ENCODE measurements at places on chromosomes 3 and 15. TPM values are rescaled to one million over a fixed set of nuclear protein-coding genes. Genes with fewer than 3 reads are reported as not detected.
A peak's percentile ranks its signal among the peaks of the same experiment; 100 is the strongest.

DNA sequence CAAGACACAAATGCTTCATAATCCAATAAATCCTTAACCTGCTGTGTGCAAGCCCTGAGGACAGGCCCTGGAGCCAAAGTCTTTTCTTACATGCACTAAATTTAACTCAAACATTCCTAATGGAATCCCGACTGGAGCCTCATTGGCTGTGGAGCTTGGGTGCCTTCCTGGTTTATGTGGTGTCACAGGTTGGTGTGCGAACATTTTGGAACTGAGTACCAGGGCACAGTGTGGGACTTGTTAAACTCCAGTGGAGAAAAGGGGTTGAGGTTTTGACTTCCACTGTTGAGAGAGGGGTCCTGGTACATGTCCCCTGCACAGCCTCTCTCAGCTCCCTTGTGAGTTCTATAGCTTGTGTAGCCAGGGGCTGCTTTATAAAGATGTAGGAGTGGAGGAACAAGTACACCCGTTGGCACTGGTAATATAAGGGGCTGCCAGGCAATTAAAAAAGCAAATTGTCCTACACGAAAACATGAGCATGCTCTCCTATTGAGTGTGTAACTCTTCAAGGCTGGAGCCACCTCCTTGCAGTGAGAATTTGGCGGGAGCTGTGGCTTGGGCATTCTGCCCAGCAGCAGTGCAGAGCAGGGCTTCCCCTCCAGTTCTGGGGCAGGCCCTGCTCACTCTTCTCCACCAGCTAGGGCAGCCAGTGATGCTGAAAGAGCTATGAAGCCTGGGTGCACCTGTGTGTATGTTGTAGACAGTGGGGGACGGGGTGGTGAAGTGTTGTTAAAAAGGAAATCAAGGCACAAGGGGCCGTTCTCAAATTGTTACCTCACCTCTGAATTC lies 218.1 kb downstream of the CLSTN2 start:
- no peak for DNase-seq

GRCh38 chr3:197595470-197596185 lies 39.9 kb upstream of the BDH1 start:
- DNase-seq, result no peak

GRCh38 chr3:10666621-10667020 lies 149.4 kb upstream of the SLC6A11 start:
- DNase-seq, result no peak

GRCh38 chr3:98812851-98813374 lies 49.8 kb downstream of the ST3GAL6 start:
- DNase-seq, result no peak

GRCh38 chr3:42118762-42119361 lies 27.7 kb downstream of the TRAK1 start:
- DNase-seq, result peak; percentile 71

GRCh38 chr3:126517291-126517951 lies at the start of gene UROC1:
UROC1 (minus strand) TSS chr3:126517773; CDS start chr3:126517719, 54 bp downstream.
- DNase-seq, result no peak

DNA sequence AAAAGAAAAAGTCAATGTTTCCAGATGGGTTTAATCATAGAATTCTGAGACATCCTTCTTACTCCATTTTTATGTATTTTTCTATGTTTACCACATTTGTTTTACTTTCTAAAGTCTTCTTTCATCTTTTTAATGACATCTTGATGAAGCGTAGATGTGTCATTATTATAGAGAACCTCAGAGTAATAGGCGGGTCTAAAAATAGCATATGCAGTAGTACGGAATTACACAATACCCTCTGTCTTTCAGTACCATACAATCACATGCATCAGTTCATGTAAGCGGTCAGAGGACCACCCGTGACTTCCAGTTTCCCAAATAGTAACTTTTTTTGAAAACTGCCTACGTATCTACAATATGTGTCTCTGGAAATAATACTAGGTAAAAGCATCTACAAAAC lies 224.0 kb downstream of the PLOD2 start:
- no peak for DNase-seq

GRCh38 chr3:120802916-120803315 lies 60.4 kb downstream of the GTF2E1 start:
- DNase-seq, result no peak

DNA sequence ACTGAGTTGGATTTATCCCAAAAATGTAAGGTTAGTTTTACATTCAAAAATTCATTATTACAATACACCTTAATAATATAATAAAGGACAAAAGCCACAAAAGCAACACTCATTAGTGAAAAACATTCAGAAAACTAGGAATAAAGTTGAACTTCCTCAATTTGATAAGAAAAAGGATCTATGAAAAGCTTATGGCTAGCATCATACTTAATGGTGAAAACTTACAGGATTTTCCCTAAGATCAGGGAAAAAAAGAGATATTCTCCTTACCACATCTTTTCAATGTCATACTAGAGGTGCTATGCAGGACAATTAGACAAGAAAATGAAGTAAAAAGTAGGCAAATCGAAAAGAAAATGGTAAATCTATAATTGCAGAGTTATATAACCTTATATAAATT lies 279.9 kb downstream of the CGGBP1 start:
- DNase-seq, result no peak

DNA sequence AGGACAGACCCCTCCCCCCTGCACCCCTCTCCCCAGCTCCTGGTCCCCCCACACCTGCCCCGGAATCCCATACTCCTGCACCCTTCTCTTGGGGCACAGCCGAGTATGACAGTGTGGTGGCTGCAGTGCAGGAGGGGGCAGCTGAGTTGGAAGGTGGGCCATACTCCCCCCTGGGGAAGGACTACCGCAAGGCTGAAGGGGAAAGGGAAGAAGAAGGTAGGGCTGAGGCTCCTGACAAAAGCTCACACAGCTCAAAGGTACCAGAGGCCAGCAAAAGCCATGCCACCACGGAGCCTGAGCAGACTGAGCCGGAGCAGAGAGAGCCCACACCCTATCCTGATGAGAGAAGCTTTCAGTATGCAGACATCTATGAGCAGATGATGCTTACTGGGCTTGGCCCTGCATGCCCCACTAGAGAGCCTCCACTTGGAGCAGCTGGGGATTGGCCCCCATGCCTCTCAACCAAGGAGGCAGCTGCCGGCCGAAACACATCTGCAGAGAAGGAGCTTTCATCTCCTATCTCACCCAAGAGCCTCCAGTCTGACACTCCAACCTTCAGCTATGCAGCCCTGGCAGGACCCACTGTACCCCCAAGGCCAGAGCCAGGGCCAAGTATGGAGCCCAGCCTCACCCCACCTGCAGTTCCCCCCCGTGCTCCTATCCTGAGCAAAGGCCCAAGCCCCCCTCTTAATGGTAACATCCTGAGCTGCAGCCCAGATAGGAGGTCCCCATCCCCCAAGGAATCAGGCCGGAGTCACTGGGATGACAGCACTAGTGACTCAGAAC lies 9.8 kb downstream of the MAP1A start:
- DNase-seq, result no peak

DNA sequence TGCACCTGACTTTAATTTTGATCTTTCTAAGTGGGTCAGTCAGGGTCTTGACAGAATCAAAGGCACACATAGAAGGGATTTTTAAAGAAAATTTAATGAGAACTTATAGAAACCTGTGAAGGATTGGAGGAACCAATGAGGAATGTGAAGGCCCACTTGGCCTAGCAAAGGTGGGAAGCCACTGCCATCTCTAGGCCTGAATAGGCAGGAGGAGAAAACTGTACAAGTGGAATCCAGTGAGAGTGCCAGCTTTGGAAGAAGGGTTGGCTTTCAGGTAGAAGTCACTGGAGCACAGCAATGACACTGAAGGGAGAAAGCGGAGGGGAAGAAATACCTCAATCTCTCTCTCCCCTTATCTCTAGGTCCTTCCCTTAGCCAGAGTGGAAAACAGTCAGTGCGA lies 380.7 kb upstream of the KCNMB2 start:
- no peak for DNase-seq

GRCh38 chr3:118400086-118400485 lies 634.6 kb downstream of the IGSF11 start:
- DNase-seq, result no peak

GRCh38 chr3:99366663-99367429 lies 271.5 kb upstream of the COL8A1 start:
- DNase-seq, result no peak

DNA sequence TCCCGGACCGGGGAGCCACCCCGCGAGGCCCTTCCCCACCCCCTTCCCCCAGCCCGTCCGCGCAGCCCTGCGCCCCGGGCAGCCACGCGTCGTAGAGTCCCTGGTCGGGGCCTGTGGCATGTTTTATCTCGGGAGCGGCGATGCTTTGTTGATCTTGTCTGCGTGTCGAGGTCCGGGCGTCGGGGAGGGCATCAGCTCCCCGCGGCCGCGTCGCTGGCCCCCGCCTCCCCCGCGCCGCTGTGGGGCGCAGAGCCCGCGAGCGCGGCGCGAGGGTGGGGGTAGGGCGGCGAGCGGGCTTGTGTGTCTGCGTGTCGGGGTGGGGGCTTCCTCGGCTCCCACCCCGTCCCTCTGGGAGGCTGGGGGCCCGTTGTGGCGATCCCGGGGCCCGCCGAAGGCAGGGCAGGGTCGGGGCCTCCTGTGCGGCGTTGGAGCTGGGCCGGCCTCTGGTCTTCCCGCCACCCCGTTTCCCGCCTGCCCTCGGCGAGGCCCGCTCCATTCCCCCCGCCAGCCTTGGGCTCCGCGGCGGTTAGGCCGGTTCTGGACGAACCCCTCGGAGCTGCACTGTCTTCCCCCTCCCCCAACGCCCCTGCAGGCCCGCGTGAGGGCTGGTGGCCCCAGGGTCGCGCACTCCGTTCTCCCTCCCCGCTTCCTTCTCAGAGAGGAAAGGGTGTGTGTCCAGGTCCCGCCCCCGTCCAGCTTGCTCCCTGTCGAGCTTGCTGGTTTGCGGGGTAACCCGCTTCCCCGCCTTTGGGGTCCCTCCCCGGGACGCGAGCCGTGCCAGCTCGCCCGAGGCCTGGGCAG lies 695 bp downstream of the GMPS start:
- no peak for DNase-seq

DNA sequence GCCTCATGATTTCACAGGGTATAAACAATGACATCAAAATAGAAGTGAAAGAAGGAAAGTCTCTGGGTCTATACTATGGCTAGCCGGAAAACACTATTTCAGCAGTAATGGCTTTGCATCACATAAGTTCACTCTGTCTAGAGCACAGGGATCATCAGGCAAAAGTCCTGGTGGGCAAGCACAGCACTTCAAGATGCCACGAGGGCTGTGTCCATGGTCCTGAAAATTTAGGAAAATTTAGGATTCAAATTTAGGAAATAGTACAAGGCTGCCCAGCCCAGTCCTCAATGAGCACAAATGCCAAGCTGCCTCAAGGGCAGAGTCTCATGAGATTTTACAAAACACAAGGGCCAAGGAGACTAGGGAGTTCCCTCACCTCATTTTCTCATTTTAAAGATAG lies 54.1 kb downstream of the RORA start:
- no peak for DNase-seq

DNA sequence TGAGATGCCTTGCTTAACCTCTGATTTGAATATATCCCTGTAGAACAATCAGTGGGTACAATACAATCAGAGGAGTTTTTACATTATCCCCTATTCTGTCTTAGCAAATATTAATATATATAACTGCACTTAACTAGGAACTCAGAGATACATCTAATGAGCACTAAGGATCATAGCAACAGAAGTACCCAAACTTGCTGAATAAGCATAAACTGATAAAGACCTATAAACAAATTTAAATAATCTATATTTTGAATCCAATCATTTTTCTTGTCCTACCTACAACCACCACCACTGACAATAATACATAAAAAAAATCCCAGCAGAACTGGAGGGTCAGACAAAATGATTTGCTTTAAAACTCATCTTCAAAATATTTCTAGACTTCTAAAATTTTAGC lies 106.2 kb downstream of the ATP8B4 start:
- DNase-seq, result no peak

DNA sequence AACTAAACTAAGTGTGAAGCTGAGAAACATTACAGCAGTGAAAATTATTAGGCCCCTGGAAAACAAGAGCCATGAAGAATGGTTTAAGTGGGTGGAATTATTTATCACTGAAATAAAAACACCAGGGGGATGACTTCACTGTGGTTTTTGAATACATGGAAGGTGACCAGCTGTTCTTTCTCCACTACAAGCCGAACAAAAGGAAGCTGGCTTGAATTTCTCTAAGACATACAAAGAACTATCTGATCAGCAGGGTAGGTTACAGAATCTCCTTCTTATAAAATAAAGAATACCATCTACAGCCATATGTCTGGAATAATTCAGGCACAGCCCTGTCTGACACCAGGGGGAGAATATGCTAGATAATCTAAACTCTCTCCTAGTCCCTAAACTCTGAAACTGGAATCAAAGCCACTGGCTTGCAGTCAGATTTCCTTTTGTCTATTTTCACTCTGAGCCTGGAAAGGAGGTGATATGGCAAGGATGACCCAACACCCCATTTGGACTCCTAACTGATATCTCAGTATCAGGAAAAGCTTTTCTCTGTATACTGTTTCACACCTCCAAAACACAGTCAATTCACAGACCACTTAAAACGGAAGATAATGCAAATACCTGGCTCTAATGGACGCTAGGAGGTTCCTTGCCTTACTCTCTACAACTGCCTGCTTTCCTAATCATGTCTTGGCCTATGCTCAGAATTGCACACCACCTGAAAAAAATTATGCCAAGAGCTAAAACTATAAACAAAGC lies 31.2 kb downstream of the SPATA12 start:
- no peak for DNase-seq

- DNase-seq, result no peak
Observed at GRCh38 chr15:51030649-51031316, 63.9 kb downstream of the TNFAIP8L3 start.

- DNase-seq, result peak; percentile 90
Observed at GRCh38 chr3:81816473-81817250, 55.2 kb upstream of the GBE1 start.

DNA sequence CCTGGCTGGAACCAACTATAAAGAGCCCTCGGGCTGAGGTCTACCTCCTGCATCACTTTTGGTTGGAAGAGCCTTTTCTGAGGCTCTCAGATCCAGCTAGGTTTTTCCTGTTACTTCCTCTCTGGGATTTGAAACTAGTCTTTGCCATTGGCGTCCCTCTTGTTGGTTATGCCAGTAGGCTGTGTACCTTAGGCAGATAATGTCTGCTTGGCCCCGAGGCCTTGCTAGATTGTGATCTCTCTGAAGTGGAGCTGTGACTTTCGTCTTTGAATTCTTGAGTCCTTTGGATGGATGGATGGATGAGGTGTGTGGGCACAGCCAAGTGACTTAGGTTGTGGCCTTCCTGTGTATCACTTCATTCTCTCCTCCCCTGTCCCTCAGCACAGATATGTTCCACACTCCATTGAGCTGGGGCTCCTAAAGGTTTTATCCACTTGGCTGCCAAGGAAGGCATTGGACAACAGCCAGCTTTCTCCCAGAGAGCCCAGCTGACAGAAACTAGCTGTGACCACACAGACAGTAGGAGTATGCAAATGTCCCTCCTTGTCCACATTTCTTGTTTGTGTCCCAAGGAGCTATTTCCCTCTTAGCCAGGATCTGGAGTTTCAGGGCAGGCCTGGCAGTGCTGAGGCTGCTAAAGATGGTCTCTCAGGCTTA lies 7.9 kb upstream of the DNAJC17 start:
- DNase-seq, result no peak

CADM2 gene
- not detected for total RNA-seq

GOLGA8G gene
- total RNA-seq, result not detected

LRCH3 gene
- total RNA-seq, result 48.3 TPM

SLC22A13 gene
- not detected for total RNA-seq

DISP2 gene
- total RNA-seq, result not detected

SLC28A2 gene
- not detected for total RNA-seq

NR2E3 gene
- total RNA-seq, result not detected

FGF7 gene
- 0.05 TPM for total RNA-seq
